Naive thymus-derived CD8-positive, alpha-beta T cell (primary cell): ENCODE measurements at places on chromosomes 3 and 15.

DNA sequence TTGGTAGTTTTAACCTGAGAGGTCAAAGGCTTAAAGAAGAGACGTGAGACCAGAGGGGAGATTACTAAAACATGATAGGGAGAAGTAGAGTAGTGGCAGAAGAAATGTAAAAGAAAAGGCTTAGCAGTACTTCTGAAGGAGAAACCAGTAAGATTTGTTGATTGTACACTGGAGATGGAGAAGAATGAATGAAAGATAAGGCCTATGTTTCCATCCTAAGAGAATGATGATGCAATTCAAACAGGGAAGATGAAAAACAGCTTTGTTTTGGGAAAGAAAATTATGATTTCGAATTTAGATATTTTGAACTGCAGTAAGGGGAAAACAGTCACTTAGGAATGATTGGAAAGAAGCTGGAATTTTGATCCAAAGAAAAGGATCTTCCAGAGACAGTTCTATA, 97.4 kb upstream of the PLXND1 start:
- H3K4me3 ChIP-seq = no peak overlapping the region
- no peak overlapping the region for H3K27ac ChIP-seq
- DNase-seq = no peak
- H3K4me1 ChIP-seq = no peaks in the 10 kb centered on the region

- no peaks in the 10 kb centered on the region for H3K4me1 ChIP-seq
- H3K4me3 ChIP-seq = no peak overlapping the region
- H3K27ac ChIP-seq = no peak overlapping the region
- DNase-seq = no peak
- no peaks in the 10 kb centered on the region for H3K36me3 ChIP-seq
Measured at GRCh38 chr3:168860028-168860427, 764.3 kb upstream of the GOLIM4 start.

GRCh38 chr15:100764778-100765466, 114.7 kb upstream of the ALDH1A3 start:
- DNase-seq = no peak
- H3K4me3 ChIP-seq = no peak overlapping the region
- H3K4me1 ChIP-seq = peaks cover 3% of the 10 kb centered on the region
- no peaks in the 10 kb centered on the region for H3K36me3 ChIP-seq

- H3K4me3 ChIP-seq = peak overlapping the region; percentile 99
- H3K36me3 ChIP-seq = peaks cover 30% of the 10 kb centered on the region
- H3K27me3 ChIP-seq = no peaks in the 10 kb centered on the region
- peaks cover 57% of the 10 kb centered on the region for H3K4me1 ChIP-seq
Measured at GRCh38 chr15:78875107-78875914, 2.6 kb downstream of the MORF4L1 start.

GRCh38 chr3:197478746-197479668, 76.8 kb downstream of the BDH1 start:
- H3K4me1 ChIP-seq = no peaks in the 10 kb centered on the region
- H3K27ac ChIP-seq = no peak overlapping the region
- H3K27me3 ChIP-seq = peaks cover 9% of the 10 kb centered on the region
- DNase-seq = no peak
- no peak overlapping the region for H3K4me3 ChIP-seq
- no peaks in the 10 kb centered on the region for H3K36me3 ChIP-seq
